ENCODE measurements at places on chromosomes 5 and 9.

- DNase-seq: no peak
These were observed 5.7 kb downstream of the NDST1 start for GRCh38 chr5:150513375-150514309.

- no peak for DNase-seq
These were observed 33.1 kb downstream of the BTF3 start for GRCh38 chr5:73531356-73531755.

DNA sequence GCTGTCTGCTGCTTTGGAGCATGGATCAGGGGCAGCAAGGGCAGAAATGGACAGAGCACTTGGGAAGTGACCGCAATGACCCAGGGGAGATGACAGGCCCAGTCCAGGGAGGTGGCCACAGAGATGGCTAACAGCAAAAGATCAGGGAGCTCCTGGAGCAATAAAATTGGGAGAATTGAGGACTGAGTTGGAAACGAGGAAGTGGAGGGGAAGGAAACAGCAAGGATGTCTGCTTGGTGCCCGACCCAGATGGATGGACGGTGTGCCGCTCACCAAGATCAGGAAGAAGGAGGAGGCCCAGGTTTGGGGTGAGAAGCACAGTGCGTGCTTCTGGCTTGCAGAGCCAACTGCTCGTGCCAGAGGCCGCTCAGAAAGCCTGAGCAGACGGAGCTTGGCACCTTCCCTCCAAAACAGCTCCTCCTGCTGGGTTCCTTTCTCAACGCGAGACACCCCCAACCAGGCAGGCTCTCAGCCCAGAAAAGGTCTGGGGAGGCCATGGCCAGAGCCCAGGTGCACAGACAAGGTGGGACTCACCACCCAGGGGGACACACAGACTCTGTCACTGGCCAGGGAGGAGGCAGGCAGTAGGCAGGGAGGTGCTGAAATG, 1.7 kb upstream of the SLC34A1 start:
- DNase-seq: no peak

DNA sequence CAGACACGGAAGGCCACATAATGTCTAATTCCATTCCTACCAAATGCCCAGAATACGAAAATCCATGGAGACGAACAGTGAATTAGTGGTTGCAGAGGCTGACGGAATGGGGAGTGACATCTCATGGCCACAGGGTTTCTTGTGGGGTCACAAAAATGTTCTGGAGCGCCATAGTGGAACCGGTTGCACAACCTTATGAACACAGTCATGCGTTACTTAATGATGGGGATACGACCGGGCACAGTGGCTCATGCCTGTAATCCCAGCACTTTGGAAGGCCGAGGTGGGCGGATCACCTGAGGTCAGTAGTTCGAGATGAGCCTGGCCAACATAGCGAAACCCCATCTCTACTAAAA, 26.0 kb upstream of the TTLL11 start:
- no peak for DNase-seq

DNA sequence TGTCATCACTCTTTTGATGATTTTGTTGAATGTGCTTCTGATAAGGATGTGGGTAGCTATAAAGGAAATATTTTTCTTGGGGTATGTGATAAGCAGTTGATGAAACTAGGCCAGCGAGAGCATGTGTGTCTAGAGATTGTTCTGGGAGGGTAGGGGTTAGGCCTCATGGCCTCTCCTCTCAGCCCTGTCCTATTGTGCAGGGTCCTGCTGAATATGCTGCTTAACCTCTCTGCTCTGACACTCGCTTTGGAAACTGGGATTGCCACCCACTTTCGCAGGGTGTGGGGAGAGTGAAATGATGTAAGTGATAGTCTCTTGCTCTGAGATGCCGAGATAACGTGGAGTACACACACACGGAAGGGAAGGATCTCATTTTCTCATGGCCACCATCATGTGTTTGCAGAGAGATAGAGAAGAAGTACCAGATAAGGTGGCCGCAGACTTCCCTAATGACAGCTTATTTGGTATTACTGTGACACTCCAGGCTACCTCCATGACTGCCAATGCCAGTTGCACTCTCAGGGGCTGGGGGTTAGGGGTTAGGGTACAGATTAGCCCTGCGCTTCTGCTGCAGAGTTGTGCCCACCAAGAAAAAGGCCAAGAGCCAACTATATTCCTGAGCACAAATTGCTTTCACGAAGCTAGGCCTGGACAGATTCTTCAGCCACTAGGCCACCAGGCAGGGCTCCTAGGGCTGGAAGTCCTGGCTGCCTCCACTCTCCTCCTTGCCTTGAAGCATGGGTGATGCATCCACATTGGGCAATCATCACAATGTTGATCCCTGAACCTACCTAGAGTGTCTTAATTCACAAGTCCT, 25.2 kb upstream of the TNFAIP8 start:
- no peak for DNase-seq

DNA sequence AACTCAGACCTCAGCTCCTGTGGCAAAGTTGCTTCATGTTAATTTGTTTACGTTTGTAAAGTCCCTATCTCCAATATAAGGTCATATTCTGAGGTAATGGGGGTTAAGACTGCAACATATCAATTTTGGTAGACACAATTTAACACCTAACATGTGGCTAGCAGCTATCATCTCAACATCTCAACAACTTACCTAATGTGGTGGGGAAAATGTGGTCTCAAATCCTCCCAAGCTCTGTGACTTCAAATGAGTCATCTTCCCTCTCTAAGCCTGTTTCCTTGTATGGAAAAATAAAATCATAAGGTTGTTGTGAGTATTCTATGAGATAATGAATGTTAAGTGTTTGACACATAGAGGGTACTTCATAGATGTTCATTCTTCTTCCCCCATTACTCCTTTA, 443.3 kb downstream of the CDK5RAP2 start:
- DNase-seq: no peak

DNA sequence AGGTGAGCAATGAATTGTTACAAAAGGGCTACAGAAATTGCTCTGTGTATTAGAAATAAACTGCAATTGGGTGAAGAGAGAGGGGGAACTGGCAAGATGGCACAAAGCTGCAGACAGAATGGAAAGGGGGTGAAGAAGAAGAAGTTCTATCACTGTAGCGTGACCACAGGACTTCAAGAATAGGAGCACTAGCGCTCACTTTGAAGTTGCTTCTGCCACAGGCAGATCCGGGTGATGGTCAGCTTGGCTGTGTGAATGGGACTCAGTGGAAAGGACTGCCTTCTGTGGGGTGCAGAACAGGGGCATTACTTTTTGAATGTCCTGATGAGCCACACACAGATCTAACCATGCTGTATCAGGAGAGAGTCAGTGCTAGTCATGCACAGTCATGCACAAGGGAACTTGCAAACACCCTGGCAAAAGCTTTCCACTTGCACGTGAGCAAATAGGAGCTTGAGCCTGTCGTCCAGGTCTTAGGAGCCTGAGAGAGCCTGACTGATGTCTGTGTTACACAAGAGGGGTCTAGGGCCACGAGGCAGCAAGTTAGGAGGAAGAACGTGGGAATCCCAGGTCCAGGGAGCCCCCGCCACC, 16.3 kb downstream of the IL5 start:
- no peak for DNase-seq

Measured in SJSA1 (cell line).